ENCODE measurements at places on chromosomes 12 and 14.

GRCh38 chr12:1740161-1740948 lies 49.5 kb downstream of the ADIPOR2 start:
- DNase-seq = no peak

DNA sequence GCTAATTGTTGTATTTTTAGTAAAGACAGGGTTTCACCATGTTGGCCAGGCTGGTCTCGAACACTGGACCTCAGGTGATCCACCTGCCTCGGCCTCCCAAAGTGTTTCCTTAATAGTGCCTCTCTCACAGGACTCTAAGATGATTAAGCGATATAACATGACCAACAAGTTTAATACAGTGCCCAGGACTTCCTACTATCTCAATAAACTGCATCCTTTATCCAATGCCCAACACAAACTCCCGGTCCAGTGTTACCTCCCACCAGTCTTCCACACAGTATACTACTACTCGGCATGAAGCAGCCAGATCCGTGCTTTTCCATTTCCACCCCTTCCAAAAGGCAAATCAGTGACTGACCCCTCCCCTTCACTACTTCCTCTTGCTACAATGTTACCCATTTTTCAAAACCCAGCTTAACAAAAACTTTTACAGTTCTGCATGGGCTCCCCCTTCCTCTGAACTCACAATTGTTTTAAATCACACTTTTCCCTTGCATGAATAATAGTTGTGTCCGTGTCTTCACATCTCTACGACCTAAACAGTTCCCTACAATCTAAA lies 900 bp downstream of the NOP2 start:
- no peak for DNase-seq

DNA sequence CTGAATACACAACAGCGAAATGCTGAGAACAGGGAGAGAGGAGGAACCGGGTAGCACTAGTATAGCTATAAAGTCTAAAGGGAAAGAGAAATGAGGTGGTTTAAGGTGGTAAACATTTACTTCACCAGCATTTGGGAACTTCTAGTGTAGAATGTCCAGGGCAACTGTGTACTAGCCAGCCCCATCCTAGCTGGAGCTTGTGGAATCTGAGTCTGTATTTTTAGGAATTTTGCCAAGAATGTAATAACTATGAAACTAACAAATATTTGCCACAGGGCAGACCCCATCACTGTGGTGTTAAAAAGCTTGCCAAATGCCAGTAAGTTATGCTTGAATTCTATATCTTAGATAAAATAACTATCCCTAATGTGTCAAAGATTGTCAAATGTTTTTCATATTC lies 398.9 kb upstream of the MIS18BP1 start:
- no peak for DNase-seq

- no peak for DNase-seq
Measured at GRCh38 chr12:94426049-94426448, 33.6 kb downstream of the CEP83 start.

DNA sequence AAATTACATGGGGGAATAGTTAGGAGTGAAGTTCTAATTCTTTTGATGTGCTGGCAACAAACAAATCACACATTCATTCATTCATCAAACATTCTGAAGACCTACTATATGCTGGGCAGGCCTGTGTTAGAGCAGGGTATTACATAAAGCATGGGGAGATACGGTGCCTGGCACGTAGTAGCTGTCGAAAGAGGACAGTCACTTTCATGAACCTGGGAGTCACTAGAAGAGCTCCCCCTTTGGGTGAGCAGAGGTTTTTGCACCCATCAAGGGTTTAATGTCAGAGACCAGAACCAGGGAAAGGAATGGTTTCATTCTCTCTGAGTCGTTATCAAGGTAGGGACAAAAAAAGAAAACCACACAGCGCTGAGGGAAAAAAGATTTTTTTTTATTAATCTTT lies 10.0 kb downstream of the LHX5 start:
- DNase-seq = peak; percentile 24

DNA sequence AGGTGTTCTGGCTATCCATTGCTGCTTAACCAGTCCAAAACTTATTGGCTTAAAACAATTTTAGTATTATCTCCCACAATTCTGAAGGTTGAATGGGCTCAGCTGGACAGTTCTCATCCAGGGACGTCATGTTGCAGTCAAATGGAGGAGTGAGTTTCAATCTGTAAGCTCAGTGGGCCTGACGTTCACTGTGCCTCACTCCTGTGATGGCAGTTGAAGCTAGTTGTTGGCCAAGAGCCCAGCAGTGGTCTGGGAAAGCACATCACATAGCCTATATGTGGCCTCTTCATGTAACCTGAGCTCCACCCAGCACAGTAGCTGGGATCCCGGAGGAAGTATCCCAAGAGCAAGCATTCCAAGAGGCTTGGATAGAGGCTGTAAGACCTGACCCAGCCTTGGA lies 40.6 kb upstream of the CDKN3 start:
- DNase-seq = peak; percentile 22

GRCh38 chr12:106134294-106134949 lies 4.3 kb downstream of the NUAK1 start:
- DNase-seq = no peak

DNA sequence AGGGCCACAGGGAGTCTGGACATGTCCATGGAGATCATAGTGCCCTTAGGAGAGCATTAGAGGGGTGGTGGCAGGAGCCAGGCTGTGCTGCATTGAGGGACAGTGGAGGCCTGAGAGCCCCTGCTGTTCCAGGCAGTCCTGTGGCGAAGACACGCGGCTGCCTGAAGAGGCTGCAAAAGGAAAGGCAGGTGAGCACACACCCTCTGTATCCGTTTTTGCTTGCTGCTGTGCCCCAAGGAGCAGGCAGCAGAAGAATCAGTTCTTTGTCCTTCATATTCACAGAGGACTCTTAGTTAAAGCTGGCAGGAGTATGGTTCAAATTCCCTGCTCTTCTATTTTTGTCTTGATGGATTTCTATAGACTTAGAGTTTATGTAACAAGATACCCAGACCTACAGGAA lies 4.5 kb downstream of the SLC35E3 start:
- no peak for DNase-seq

- DNase-seq = no peak
Measured at GRCh38 chr12:31215518-31216232, 110.3 kb downstream of the SINHCAF start.

DNA sequence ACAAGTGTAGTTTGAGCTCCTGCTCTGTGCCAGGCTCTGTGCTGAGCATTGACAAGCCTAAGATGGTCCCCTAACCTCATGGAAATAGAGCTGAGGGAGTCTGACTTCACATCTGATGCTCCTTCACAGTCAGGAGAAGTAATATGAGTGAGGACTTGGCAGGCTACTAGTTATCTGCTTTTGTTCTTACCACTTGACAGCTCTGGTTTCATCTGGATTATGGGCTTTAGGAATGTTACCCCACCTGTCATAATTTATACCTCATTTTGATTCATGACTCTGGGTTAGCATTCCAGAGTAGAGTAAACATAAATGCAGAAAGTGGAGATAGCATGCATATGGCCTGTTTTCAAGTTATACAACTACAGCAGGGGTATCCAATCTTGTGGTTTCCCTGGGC lies 40.5 kb downstream of the ATP6V1D start:
- DNase-seq = peak; percentile 51

- peak; percentile 16 for DNase-seq
Measured at GRCh38 chr14:36718216-36718615, 56.6 kb downstream of the PAX9 start.

GRCh38 chr14:102969060-102969791 lies 46.8 kb downstream of the AMN start:
- DNase-seq = no peak

DNA sequence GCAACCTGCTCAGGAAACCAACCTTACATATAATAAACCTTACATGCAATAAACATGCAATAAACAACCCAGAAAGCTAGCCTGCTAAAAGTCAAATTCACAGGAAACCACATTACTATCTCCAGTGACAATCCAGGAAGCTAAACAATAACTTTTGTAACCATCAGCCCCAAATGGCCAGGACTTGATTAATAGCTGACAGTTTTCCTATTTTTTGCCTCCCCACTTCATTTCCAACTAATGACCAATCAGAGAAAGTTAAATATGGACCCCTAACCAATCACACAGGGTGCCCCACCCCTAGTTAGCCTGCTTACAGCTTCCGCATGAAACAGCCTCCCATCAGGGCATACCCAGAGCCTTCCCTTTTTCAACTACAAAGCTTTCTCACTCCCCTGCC lies 152.2 kb upstream of the LMNTD1 start:
- no peak for DNase-seq
